HS-5 (cell line): ENCODE measurements at places on chromosomes 3 and 15.

- DNase-seq = peak; percentile 87
Measured at GRCh38 chr3:65963787-65964677, 74.7 kb downstream of the MAGI1 start.

GRCh38 chr3:39050029-39050428, 1.7 kb downstream of the SCN11A start:
- DNase-seq = no peak

GRCh38 chr15:96448923-96449322, 118.4 kb downstream of the NR2F2 start:
- DNase-seq = no peak

GRCh38 chr15:81222007-81222406, 25.3 kb downstream of the IL16 start:
- DNase-seq = no peak

DNA sequence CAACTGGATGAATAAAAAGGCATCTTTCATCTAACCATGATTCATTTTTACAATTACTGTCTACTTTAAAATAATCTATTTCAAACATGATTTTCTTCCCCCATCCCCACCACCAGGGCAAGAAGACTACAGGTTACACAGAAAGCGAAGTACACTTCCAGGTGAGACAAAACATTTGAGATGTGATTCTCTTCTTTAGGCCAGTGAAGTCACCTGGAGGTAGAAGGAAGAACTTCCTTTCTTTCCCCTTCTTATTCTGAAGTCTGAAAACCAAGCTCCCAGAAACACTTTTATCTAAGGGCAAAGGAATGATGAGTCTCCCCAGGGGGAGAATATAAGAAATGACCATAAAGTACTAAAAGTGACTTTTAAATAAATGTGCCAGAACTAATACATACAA, 36.7 kb downstream of the SHQ1 start:
- DNase-seq = no peak

DNA sequence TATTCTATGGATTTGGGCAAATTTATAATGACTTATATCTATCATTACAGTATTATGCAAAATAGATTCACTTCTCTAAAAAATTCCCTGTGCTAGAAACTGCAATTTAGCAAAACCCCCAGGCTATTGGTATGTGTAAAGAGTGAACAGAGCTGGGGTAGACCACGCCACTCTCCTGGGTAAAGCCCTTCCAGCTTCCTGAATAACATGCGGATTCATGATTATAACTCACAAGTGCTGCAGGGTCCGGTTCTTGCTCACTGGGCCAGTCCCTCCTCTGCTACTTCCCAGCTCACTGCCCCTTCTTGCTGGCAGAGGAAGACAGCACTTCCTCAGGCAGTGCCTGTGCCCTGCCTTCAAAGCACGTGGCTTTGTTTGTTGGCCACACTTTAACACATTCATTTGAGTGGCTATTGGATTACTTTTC, 4.1 kb downstream of the CD80 start:
- DNase-seq = no peak

- no peak for DNase-seq
Measured at GRCh38 chr3:152120601-152121269, 148.0 kb upstream of the MBNL1 start.

DNA sequence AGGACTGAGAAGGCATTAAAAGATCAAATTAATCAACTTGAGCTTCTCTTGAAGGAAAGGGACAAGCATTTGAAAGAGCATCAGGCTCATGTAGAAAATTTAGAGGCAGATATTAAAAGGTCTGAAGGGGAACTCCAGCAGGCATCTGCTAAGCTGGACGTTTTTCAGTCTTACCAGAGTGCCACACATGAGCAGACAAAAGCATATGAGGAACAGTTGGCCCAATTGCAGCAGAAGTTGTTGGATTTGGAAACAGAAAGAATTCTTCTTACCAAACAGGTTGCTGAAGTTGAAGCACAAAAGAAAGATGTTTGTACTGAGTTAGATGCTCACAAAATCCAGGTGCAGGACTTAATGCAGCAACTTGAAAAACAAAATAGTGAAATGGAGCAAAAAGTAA, 149.7 kb upstream of the LRRFIP2 start:
- no peak for DNase-seq

GRCh38 chr15:92123962-92124656, 269.6 kb upstream of the ST8SIA2 start:
- DNase-seq = no peak

DNA sequence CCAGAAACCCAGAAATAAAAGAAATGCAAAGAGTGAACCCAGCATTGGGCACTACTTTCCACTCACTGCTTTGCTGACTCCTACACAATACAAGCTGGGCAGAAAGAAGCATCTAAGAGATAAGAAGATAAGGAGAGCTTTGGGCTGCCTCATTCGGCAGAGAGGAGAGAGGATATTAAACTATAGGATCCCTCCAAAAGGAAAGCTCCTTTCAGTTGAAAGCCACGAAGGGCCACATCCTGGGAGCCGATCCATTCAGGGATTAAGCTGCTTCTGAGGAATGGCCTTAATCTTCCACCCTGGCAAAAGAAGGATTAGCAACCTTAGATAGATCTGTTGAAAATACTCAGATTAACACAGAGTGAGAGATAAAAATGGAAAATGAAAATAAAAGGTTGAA, 274.9 kb upstream of the PPP2R3A start:
- DNase-seq = no peak

DNA sequence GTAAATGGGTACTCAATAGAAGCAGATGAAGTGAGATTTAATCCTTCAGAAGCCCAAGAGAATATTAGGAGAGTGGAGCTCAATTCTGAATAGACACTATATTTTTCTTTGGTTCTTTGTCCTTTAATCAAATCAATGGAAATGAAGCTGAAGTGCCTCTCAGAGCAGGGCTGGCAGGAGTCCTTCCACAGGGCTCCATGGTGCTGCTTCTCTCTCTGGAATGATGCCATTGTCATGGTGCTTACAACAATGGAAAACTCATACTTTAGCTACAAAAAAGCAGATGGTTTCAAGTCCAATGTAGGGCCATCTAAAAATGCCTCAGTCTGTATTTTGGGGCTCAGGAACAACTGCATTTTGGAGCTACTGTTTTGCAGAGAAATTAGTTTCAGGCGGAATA, 125.1 kb downstream of the SNRK start:
- no peak for DNase-seq

DNA sequence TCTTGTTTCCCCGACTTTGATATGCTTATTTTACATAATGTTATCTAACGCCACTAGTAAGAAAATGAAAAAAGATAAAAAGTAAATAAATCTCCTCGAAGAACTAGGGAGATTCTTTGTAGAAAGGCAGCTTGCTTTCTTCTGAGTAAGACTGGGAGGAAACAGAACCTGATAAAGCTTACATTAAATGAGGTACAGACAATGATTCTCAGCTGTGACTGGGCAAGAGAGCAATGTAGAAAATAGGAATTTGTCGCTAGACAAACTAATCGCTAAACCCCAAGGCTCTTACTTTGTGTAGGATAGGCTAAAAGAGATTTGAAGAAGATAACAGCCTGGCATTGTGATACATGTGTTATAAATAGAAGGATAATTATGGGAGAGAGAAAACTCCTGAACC, 919.0 kb upstream of the ALCAM start:
- DNase-seq = no peak

GRCh38 chr3:80213086-80213485, 445.3 kb upstream of the ROBO1 start:
- DNase-seq = no peak
